Left lung (tissue), 14 donors: ENCODE measurements at places on chromosomes 7 and 10. TPM values are rescaled to one million over a fixed set of nuclear protein-coding genes. Genes with fewer than 3 reads are reported as not detected.

DNA sequence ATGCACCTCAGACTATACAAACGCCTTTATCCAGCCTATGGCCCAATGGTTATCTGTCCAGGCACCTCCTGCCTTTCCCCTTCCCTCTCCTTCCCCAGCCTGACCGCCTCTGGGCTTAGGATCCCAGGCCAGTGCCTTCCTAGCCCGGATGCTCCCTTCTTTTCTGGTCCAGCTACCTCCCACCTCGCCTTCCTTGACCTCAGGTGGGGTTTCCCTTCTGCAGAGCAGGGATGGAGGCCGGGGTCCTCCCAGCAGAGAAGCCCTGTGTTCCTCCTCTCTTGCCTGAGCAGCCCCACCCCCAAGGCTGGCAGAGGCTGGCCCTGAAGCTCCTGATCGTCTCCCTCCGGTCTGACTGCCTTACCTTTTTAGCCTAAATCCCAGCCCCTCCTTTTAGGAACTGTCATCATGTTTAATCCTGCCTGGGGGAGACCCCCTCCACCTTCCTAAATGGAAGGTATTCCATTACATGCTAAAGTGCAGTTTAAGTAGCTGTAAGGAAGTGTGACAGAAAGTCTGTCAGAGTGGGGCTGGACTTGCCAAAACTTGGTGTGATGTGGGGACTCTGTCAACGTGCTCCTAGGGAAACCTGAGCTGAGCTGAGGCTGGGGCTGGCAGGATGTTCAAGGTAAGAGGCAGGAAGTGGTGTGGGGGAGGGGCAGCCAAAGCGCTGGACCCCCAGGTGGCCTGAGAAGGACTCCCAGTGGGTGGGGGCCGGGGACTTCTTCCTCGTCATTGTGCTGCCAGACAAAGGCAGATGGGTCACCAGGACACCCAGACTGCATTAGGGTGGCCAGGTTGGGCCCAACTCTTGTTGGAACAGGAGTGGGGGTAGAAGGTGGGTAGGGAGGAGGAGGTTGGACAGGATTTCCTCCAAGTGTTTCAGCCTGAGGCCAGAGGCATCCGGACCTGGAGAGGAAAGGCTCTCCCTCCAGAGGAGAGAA is 39.5 kb downstream of the LBX1 start:
- no peak for DNase-seq

ADCK2 gene
- 21.2 TPM for total RNA-seq

AKR1B15 gene
- not detected for total RNA-seq

DNA sequence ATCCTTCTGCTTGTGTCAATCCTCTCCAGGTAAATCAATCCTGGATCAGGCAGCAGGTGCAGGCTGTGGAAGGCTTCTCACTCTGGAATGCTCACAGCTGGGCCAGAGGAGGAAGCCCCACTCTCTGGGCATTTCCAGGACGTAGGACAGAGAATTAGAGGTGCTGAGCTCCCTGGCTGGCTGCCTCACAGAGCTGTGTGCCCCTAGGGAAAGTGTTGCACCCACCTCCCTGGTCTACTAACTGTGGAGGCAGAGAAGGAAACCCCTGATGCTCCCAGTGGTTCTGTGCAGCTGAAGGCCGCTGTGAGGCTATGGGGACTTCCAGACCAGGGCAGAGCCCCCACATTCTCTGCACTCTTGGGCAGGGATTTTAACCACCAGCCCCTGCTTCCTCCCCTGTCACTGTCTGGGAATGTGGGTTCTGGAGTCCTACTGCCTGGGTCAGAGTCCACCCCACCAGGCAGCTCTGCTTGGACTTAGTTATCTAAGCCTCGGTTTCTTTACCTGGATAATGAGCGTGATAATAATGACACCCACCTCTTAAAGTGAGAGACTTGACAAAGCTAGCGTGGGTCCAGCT is 73.5 kb upstream of the EEPD1 start:
- DNase-seq: no peak

ACBD7 gene
- total RNA-seq: 1.3 TPM

ZNF503 gene
- 34.2 TPM for total RNA-seq

- DNase-seq: no peak
Measured at GRCh38 chr7:99083068-99083651, 60.7 kb downstream of the SMURF1 start.

GRCh38 chr10:97011397-97011796 is 174.4 kb downstream of the SLIT1 start:
- DNase-seq: no peak

CLRN3 gene
- not detected for total RNA-seq

- DNase-seq: no peak
Measured at GRCh38 chr7:47763063-47763974, 181.4 kb upstream of the TNS3 start.

DNA sequence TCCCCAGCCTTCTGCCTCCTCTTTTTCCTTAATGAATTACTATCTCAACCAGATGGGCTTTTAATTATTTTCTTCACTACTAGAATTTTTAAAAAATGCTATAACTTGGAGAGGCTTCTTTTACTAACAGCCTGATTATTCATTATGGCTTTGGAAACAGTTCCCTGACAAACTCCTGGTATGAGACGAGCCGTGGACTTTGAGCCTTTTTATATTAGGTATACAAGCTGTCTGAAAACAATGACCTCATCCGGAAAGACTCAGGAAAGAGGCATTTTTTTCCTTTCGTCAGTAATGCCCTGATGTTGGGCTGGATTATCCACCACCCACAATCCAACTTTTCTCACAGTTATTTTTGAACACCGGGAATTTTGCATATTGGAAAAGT is 26.7 kb upstream of the ABLIM1 start:
- no peak for DNase-seq

DNA sequence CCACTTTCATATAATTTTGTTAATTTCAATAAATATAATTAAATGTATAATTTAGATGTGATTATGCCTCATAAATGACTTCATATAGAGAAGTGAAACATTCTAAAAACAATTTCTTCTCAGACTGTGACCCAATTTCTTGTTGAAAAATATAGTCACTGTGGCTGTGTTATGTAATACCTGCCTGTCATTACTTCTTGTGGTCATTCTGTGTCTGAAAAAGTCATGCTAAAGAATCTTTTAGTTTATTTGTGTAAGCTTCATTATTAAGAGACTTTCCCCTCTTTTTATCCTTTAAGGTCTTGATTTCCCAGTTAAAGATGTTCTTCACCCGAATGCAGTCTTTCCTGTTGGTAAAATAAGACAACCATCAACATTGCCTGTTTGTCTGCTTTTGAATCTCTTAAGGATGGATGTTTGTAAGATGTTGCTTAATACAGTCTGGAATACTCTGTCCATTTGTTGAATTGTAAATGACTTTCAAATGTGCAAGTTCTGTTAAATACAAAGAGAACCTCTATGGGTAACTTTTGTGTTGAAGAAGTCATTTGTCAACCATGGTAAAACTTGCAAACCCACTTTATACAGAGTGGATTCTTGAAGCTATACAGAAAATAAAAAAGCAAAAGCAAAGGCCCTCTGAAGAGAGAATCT is 16.0 kb downstream of the KAT6B start:
- no peak for DNase-seq

- no peak for DNase-seq
Measured at GRCh38 chr10:15760681-15761080, 41.0 kb upstream of the ITGA8 start.
